ENCODE measurements at places on chromosomes 1 and 21.

DNA sequence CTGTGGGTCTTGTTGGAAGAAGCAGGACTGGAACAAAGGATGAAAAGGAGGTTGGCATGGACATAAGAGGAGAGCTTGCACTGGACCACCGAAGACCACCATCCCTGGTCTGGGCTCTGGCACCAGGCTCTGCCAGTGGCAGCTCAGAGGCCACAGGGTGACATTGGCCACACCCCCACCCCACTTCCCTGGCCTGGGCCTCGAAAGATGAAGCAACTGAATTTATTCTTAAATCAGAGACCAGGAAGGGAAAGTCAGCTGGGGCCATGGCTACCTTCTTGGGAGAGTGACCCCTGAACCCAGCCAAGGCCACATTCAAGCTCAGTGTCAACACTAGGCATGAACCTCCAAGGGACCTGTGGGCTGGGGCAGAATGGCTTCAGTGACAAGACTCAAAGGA, 4.0 kb downstream of the KLHDC7A start:
- no peak for DNase-seq

- peak; percentile 94 for DNase-seq
These were observed at the start of gene CITED4 for GRCh38 chr1:40862008-40862863. TSS of gene CITED4 (minus strand) at chr1:40862363. CDS start at chr1:40862127, 236 bp downstream.

GRCh38 chr1:92495392-92496063, 8.8 kb upstream of the GFI1 start:
- no peak for DNase-seq

DNA sequence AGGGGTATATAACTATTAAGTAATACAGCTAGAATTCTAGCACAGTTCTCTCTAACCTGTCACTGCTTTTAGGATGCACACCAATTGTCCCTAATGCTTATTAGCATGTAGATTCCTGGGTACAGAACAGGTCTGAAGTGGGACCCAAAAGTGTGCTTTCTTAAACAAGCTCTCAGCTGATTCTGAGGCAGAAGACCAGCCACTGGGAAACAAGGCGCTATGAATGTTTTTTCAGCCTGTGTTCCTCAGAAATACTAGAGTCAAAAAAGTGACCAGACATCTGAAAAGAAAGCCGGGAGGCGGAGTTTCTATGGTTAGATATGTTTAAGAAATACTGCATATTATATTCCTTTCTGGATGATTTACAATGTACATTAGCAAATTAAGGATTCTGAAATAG, 1.8 kb downstream of the PEF1 start:
- no peak for DNase-seq

GRCh38 chr1:170290991-170291390, 145.2 kb downstream of the NTMT2 start:
- no peak for DNase-seq

GRCh38 chr1:215459136-215459535, 108.0 kb upstream of the KCTD3 start:
- DNase-seq = no peak

- DNase-seq = no peak
These were observed 226.9 kb upstream of the IRF2BP2 start for GRCh38 chr1:234836776-234837357.

- no peak for DNase-seq
These were observed 440.9 kb upstream of the LRRC7 start for GRCh38 chr1:69126796-69127195.

DNA sequence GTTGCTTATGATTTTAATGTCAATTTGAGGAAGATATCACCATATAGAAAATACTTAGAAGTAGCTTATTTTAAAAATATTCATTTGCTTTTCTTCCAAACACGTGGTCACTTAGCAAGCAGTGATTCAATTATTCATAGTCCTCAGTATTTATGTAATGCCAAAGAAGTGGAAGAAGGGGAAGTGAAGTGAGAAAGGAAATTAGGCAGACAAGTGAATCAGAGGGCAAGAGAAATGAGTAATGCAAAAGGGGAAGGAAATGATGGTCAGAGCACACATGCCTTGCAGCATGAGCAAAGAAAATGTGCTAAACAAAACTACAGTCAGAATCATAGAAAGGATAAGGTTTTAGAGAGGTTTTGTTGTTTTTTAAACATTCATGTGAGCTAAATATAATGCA, 31.8 kb downstream of the SDCCAG8 start:
- DNase-seq = no peak

GRCh38 chr1:34627465-34628240, 127.2 kb upstream of the GJB5 start:
- DNase-seq = no peak

DNA sequence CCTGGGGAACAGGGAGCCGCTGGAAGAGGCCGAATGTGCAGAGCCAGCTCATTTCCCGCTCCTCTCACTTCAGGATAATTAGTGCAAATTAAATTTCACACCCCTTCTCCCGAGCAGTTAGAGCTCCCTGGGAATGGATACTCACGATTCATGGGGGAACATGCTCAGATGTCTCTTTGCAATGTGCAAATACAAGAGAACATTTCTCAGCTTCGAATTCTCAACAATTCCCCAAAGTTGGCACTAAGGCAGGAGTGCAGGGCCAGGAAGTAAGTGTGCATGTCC, 54.9 kb downstream of the CAMK2N1 start:
- DNase-seq = no peak

DNA sequence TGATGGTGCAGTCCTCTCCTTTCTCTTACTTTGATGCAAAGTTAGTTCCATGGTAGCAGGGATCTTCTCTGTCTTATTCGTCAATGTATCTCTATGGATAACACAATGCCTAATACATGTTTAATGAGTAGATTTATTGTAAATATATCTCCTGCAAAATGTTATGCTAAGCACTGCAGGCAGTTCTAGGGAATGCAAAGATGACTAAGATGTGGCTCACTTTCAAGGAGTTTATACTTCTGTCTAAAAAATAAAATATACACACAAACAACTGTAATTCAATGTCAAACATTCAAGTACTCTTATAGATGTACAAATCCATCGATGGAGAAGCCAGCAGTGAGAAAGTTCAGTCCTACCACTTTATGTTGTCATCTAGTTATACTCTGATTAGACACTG, 194.3 kb downstream of the KCTD3 start:
- DNase-seq = no peak

DNA sequence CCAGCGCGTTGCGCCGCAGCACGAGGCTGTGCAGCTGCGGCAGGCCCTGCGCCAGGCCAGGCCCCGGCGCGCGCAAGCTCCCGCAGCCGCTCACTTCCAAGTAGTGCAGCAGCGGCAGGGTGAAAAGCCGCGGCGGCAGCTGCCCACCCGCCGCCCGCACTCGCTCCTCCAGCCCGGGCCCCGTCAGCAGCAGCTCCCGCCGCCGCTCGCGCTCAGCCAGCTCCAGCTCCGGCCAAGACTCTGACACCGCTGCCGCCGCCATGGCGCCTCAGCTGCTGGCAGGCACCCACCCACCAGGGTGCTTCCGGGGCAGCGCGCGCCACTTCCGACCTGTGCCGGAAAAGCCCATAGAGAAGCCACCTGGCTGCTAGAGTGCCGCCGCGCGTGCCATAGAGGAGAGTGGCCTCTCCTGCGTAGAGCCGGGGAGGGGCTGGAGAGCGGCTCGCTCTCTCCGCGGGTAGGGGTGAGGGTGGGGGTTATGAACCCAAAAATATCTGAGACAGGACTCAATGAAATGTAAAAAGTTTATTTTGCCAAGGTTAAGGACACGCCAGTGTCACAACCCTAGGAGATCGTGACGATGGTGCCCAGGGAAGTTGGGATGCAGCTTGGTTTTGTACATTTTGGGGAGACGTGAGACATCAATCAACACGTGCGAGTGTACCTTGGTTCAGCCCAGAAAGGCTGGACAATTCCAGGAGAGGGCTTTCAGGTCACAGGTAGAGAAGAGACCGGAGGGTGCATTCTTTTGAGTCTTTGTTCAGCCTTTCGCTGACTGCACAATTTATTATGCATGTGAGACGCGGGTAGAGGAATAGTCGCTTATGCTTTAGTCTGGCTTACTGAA, at the start of gene LRRC47:
Gene LRRC47, minus strand, starts transcription at position 284 of the 847 bp plus-strand sequence. Its CDS starts 22 bp downstream, at position 262.
- peak; percentile 90 for DNase-seq

DNA sequence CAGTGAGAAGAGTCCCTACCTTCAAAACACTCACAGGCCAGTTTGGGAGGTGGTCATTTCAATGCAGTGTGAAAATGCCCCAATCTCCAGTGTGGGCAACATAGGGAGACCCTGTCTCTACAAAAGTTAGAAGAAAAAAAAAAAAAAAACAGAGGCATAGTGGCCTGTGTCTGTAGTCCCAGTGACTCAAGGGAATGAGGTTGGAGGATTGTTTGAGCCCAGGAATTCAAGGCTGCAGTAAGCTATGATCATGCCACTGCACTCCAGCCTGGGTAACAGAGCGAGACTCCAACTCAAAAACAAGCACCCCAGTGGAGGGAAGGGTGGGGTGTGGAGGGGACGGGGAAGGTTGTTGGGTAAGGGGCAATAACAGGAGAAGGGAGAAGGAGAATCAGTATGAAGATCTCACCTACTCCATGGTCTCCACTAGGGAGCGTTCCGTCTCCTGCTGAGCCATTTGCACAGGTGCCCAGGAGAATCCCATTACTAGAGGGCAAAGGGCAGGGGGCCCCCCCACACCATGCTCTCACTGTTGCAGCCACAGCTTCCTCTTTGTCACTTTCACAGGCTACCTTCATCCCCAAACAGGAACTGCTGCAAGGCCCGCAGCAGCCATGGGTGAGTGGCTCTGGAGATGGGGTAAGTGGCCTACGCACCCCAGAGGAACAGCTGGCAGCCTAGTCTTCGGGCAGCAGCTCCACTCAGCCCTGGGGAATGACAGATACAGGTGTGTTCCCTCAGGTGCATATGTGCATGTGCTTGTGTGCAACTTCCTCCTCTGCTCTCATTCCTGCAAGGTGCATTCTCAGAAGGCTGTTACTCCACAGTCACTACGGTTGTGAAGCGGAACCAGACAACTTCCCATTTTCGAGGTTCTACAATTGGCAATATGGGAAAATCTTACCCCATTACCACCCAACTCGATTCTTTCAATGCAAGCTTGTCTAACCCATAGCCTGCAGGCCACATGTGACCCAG, 87.9 kb upstream of the LYST start:
- peak; percentile 8 for DNase-seq

GRCh38 chr1:221947731-221948130, 205.8 kb upstream of the DUSP10 start:
- no peak for DNase-seq

DNA sequence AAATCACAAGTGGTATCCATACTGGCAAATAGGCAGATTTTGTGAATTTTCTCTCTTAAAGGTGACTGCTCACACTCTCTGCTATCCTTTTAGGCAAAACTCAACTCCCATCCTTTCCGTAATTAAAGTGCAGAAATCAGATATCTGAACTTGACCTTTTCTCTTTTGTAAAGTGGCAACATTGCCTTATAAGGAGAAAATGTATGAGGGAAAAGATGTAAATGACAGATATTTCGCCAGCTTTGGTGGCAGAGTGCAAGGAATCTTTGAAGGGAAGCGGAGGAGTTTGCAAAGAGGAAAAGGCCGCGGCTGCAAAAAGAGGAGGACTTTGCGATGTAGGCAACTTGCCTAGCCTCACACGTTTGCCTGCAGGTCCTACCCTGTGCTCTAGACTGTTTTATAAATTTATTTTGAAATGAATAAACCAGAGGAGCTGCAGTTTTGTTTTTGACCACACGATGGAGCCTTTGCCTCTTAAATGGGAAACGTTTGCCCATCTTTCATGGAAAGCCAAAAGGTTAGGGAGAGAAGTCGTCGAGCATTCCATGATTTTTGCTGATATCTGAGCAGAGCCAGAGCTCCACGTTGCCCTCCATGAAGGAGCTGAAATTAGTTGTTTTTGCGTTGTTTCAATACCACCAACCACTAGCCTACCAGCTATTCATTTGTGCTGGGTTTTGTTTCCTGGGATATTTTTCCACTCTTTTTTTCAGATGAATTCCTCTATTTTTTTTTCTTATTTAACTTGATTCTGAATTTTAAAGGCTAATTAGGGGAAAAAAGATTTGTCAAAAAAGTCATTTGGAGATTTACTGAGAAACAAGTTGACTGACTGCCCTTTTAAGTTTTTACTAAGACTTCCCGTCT, 242.3 kb downstream of the LMX1A start:
- no peak for DNase-seq

GRCh38 chr1:16015960-16016901, 1.6 kb downstream of the HSPB7 start:
- no peak for DNase-seq

- DNase-seq = no peak
These were observed 24.1 kb downstream of the IFFO2 start for GRCh38 chr1:18932387-18932786.

DNA sequence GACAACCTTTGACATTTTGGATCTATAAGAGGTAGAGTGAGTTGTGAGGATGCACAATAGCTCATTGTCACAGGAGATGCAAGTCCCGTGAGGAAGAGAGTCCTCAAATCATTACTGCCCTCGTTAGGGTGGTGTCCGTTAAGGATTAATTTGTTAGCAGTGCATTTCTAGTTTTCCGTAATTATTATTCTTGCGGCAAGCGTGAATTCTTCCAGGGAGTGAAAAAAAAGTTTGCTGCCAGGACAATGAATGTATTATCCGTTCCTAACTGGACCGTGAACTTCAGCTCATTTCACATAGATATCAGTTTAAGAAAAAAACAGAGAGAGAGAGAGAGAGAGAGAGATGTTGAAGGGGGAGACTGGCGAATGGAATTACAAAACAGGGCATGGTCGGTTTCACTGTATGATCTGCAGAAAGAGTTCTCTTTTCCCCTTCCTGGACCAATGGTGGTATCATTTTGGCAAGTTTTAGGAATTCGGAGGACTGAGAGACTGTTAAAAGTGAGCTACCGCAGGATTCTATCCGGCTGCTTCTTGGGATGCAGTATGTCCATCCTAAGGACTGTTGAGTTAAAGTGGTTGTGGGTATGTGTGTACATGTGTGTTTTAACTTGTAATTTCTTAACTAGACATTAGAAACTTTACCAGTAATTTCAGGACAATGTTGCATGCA, 216.0 kb upstream of the NFIA start:
- DNase-seq = no peak

- no peak for DNase-seq
These were observed 205.7 kb upstream of the PTBP2 start for GRCh38 chr1:96515925-96516324.

- DNase-seq = no peak
These were observed 317.2 kb upstream of the NFIA start for GRCh38 chr1:60765204-60765603.

- DNase-seq = no peak
These were observed 104.8 kb upstream of the GRIK1 start for GRCh38 chr21:30044447-30045064.

GRCh38 chr1:215597961-215598360, 30.9 kb downstream of the KCTD3 start:
- no peak for DNase-seq

- no peak for DNase-seq
These were observed 54.0 kb downstream of the FNBP1L start for GRCh38 chr1:93501829-93502369.

GRCh38 chr21:38140207-38140903, 116.4 kb upstream of the KCNJ15 start:
- no peak for DNase-seq

- DNase-seq = no peak
These were observed 27.1 kb downstream of the SAMSN1 start for GRCh38 chr21:14519000-14519399.

- no peak for DNase-seq
These were observed 62.6 kb downstream of the SUSD4 start for GRCh38 chr1:223301371-223301770.

GRCh38 chr1:34165422-34165921, 442 bp upstream of the CSMD2 start:
- no peak for DNase-seq
